NCI-H446 (cell line): ENCODE measurements at places on chromosomes 6 and 20.

DNA sequence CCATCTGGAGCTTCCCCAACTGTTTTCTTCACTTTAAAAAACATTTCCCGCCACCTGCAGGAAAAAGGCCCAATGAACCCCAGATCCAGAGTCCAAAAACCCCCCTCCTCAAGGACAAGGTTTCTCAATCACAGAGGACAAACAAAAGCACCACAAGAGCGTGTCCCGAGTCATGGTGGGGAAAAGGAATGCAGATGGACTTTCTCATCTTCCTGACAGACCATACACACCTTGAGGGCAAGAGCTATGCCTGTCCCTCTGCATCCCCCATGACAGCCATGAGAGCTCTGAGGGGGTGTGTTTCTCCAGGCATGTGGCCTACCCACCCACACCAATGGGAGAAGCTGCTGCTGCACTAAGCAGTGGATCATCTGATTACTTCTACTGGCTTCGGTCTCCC lies 9.0 kb downstream of the PEX6 start:
- no peak for DNase-seq

GRCh38 chr6:106488494-106489370 lies 128.2 kb downstream of the CRYBG1 start:
- no peak for DNase-seq

- DNase-seq, result no peak
Observed at GRCh38 chr6:158853072-158853879, 34.1 kb upstream of the EZR start.

GRCh38 chr20:3383878-3384495 lies 23.5 kb downstream of the DNAAF9 start:
- no peak for DNase-seq
